IMR-90 (cell line): ENCODE measurements at places on chromosomes 4 and X. TPM values are rescaled to one million over a fixed set of nuclear protein-coding genes. Genes with fewer than 3 reads are reported as not detected.

GRCh38 chrX:55130481-55130880 lies 41.7 kb downstream of the PAGE2 start:
- H3K27ac ChIP-seq = no peak overlapping the region
- H3K4me1 ChIP-seq = no peaks in the 10 kb centered on the region
- H3K36me3 ChIP-seq = no peaks in the 10 kb centered on the region
- H3K4me3 ChIP-seq = no peak overlapping the region
- H3K27me3 ChIP-seq = peaks cover 12% of the 10 kb centered on the region
- DNase-seq = no peak

DNA sequence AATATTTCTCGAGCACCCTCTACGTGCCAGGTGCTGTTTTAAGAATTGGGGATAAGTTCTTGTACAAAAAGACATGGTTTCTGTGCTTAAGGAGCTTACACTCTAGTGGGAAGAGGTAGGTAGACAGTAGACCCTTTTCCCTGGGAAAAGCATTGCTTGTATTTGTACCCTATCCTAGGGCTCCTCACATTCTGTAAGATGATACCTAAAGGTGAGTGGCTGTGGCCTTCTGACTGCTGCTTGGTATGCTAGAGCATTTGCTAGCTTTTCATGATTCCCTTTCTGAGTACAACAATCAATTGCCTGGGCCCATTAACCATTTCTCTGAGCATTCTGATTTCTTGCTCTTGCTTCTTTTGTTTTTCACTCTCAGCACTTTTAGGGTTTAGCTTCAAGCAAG lies 286.6 kb downstream of the ZIC3 start:
- no peaks in the 10 kb centered on the region for H3K36me3 ChIP-seq
- H3K27me3 ChIP-seq = no peaks in the 10 kb centered on the region
- H3K4me3 ChIP-seq = no peak overlapping the region
- H3K4me1 ChIP-seq = no peaks in the 10 kb centered on the region
- DNase-seq = no peak

DNA sequence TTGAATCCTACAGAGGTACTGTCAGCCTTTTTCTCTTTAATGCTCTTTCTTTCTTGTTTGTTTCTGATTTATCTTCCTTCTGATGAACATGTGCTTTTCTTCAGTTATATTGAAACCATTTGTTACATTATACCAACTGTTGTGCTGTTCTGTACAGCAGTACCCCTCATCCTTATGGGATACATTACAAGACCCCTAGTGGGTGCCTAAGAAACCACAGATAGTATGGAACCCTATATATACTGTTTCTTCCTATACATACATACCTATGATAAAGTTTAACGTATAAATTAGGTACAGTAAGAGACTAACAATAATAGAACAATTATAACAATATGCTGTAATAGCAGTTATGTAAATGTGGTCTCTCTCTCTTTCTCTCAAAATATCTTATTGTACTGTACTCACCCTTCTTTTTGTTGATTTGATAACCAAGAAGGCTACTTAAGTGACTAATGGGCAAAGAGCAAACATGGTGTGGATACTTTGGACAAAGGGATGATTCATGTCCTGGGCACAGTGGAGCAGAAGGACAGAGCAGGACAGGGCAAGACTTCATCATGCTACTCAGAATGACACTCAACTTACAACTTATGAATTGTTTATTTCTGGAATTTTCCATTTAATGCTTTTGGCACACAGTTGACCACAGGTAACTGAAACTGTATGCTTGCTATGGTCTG lies 10.7 kb upstream of the YIPF7 start:
- no peaks in the 10 kb centered on the region for H3K36me3 ChIP-seq
- no peak overlapping the region for H3K27ac ChIP-seq
- DNase-seq = no peak
- H3K27me3 ChIP-seq = no peaks in the 10 kb centered on the region

DNA sequence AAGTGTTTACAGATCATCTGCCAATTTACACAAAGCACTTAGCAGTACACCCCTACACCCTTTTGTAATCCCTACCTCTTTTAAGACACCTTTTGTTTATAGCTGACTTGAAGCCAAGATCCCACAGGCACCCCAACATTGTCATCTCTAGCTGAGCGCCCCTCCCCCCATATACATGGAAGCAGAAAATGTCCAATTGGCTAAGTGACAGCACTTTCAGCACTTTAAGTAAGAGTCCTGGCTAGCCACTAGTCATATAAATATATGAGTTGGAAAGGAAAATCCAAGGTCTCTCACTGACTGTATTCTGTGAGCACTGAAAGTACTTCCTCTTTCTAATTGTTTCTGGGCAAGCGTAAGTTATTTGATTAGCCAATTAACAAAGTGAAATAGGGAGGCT lies 108.2 kb downstream of the NSUN7 start:
- no peak for DNase-seq
- no peaks in the 10 kb centered on the region for H3K27me3 ChIP-seq
- no peak overlapping the region for H3K4me3 ChIP-seq
- H3K27ac ChIP-seq = no peak overlapping the region

GRCh38 chr4:53959343-53960120 lies 104.9 kb downstream of the CHIC2 start:
- H3K27ac ChIP-seq = no peak overlapping the region
- no peak overlapping the region for H3K4me3 ChIP-seq
- no peak for DNase-seq
- no peaks in the 10 kb centered on the region for H3K36me3 ChIP-seq
- peaks cover 10% of the 10 kb centered on the region for H3K4me1 ChIP-seq

- H3K4me3 ChIP-seq = no peak overlapping the region
- peaks cover 16% of the 10 kb centered on the region for H3K4me1 ChIP-seq
- H3K36me3 ChIP-seq = peaks cover 6% of the 10 kb centered on the region; the same call in 1 of the 2 replicates
- H3K27ac ChIP-seq = no peak overlapping the region; the same call in 1 of the 2 replicates
Measured at GRCh38 chr4:98642991-98643426, 15.4 kb downstream of the TSPAN5 start.

The PNPLA4 gene
- 10.6 and 14.3 TPM in 2 replicates for total RNA-seq

The KLHL4 gene
- 1.4 and 1.7 TPM in 2 replicates for total RNA-seq
